ENCODE measurements at places on chromosomes 4 and X. TPM values are rescaled to one million over a fixed set of nuclear protein-coding genes. Genes with fewer than 3 reads are reported as not detected.

- DNase-seq, result no peak
These were observed 25.8 kb upstream of the ARHGAP24 start for GRCh38 chr4:85448906-85449890.

DNA sequence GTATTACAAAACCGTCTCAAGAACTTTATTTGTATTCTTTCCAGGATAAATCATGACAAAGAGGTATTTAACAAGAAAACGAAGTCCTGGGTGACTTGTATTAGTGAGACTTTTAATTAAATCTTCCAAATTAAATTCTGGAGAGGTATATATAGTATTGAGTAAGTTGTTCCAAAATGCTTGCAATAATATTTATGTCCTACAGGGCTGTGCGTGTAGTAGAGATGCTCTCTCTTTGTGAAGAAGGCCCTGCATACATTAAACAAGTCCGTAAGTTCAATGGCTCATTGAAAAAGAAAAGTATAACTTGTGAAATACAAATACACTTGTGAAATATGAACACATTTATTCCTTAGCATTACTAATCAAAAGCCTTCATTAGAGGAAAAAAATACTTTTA is 211.4 kb downstream of the ARHGAP24 start:
- no peak for DNase-seq

The GCNA gene
- total RNA-seq, result 2.6 TPM

DNA sequence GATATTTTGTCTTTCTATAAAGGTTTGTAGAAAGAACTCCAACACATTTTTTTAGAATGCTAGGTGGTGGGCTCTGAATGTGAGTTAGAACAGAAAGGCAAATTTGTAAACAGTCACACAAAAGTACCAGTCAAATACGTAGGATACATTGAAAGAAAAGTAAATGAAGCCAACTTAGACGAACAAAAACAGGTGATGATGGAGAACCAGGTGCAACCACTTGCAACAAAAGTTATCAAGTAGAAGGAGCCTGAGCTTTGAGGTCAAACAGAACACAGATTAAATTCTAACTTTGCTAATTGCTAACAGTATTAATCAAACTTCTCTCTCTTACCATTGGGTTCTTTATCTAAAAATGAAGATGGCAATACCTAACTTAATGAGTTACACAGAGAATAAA is 62.7 kb upstream of the DAPP1 start:
- no peak for DNase-seq

DNA sequence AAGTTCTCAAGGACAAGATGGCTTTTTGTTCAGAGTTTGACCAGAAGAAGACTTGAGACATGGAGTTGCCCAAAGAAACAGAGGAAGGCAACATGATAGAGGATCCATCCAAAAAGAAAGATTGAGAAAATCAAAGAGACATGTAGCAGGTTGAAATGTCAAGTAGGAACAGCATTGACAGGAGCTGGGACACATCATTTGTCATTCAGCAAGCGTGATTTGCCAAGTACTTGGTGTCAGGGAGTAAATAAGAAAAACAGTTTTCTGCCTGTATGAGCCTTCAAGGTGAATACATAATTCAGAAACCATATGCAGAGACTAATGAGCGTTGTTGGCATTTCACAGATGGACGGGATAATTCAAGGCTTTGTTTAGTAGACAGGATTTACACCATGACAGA is 11.2 kb downstream of the SMIM31 start:
- DNase-seq, result no peak

The FAM114A1 gene
- 471 TPM for total RNA-seq

DNA sequence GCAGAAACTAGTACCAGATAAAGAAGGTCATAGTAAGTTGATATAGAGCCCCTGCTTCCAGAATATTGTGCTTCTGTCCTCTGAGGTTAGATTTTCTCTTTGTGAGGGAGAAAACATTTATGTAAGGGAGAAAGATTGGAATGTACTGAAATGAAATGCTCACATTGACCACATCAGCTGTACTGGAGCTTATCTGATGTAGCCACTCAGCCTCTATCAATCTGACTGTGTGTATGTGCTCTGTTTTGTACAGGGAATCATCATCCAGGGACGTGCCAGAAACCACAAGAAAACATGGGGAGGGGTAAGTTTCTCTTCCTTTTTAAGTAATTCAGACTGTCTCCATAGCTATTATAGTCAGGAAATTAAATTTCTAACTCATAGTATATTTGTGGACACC is 56.8 kb downstream of the PRRG1 start:
- peak; percentile 81 for DNase-seq

DNA sequence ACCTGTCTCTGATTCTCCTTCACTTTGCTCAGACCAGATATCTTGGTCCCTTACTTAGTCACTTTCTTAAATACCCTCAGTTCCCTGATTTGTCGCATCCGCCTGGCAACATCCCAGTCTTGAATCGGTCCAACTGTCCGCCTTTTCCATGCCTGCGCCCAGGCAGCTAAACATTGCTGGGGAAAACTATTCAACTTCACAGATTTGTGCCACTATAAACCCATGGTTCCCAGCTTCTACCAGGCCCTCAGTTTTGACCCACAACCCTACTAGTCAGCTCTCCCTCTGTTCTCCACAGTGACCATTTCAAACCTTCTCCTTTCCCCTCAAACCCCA is 451 bp upstream of the FGD1 start:
- DNase-seq, result no peak

The CT45A2 gene
- total RNA-seq, result not detected

All from fibroblast of villous mesenchyme (primary cell).